CD8-positive, alpha-beta memory T cell (primary cell): ENCODE measurements at places on chromosomes 13 and 19. TPM values are rescaled to one million over a fixed set of nuclear protein-coding genes. Genes with fewer than 3 reads are reported as not detected.

DNA sequence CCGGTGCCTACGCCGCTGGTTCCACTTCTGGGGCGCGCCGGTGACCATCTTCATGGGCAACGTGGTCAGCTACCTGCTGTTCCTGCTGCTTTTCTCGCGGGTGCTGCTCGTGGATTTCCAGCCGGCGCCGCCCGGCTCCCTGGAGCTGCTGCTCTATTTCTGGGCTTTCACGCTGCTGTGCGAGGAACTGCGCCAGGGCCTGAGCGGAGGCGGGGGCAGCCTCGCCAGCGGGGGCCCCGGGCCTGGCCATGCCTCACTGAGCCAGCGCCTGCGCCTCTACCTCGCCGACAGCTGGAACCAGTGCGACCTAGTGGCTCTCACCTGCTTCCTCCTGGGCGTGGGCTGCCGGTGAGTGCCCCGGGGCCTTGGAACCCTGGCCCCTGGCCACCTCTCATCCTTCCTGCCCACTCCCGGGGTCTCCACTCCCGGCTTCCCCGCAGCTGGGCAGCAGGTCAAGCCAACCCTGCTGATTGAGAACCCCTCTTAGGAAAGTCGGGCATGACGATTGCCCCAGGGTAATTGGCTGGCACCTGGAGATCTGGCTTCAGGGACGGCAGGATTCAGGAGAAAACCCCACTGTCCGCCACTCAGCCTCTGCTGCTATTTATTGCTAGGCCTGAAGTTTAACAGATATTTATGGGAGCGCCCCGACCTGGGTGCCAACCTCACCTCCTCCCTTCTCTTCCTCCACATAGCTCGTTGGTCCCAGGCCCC lies 39.1 kb downstream of the TRPM4 start:
- H3K27ac ChIP-seq = no peak overlapping the region
- no peaks in the 10 kb centered on the region for H3K27me3 ChIP-seq
- no peak for DNase-seq
- no peak overlapping the region for H3K4me3 ChIP-seq
- H3K4me1 ChIP-seq = no peaks in the 10 kb centered on the region
- no peaks in the 10 kb centered on the region for H3K36me3 ChIP-seq

GRCh38 chr13:20360041-20360491 lies 127.9 kb upstream of the GJB6 start:
- DNase-seq = no peak
- no peaks in the 10 kb centered on the region for H3K27me3 ChIP-seq
- H3K27ac ChIP-seq = no peak overlapping the region
- no peaks in the 10 kb centered on the region for H3K36me3 ChIP-seq
- no peak overlapping the region for H3K4me3 ChIP-seq

GRCh38 chr19:3968556-3969434 lies 2.1 kb downstream of the DAPK3 start:
- peaks cover 18% of the 10 kb centered on the region for H3K4me1 ChIP-seq
- peak overlapping the region; percentile 84 for H3K27ac ChIP-seq
- H3K27me3 ChIP-seq = no peaks in the 10 kb centered on the region
- no peak for DNase-seq

GRCh38 chr13:104650431-104650830 lies 1584.2 kb upstream of the SLC10A2 start:
- H3K4me3 ChIP-seq = no peak overlapping the region
- DNase-seq = no peak
- no peaks in the 10 kb centered on the region for H3K27me3 ChIP-seq
- H3K4me1 ChIP-seq = no peaks in the 10 kb centered on the region

DNA sequence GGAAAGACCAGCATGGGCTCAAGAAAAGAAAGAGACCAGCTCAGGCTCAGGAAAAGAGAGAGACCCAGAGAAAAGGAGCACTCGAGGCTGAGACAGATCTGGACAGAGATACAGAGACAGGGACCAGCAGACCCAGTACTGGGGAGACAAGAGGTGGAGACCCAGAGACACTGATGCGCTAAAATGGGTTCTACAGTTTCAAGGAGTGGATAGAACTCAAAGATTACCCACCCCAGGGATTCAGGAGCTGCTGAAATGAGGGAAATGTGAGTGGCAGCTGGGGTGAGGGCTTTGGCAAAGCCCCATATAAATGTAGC lies 609 bp upstream of the ZSCAN18 start:
- DNase-seq = no peak
- H3K27ac ChIP-seq = peak overlapping the region; percentile 98
- peak overlapping the region; percentile 75 for H3K4me3 ChIP-seq
- H3K27me3 ChIP-seq = no peaks in the 10 kb centered on the region

DNA sequence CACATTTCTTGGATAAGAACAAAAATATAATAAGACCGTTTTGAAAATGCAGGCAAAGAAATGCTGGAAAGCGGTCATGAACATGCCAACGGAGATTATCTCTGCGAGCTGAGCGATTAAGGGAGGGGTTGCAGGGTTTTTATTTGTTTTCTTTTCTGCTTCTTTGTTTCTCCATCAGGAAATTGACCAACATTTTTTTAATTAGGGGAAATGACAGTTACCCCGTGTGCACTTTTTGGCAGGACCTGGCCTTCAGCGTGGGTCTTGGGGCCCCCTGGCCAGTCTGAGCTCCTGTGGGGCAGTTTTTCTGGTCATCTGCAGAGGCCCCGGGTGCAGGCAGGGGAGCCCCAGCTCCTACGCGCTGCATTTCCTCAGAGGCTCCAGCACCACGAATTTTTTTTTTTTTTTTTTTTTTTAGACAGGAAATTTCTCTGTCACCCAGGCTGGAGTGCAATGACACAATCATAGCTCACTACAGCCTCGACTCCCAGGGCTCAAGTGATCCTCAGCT lies 31.3 kb upstream of the HOMER3 start:
- H3K36me3 ChIP-seq = no peaks in the 10 kb centered on the region
- no peak for DNase-seq
- no peak overlapping the region for H3K4me3 ChIP-seq
- no peak overlapping the region for H3K27ac ChIP-seq

GRCh38 chr13:52348983-52349780 lies 56.8 kb downstream of the THSD1 start:
- DNase-seq = no peak
- H3K27me3 ChIP-seq = no peaks in the 10 kb centered on the region
- H3K27ac ChIP-seq = no peak overlapping the region
- H3K36me3 ChIP-seq = no peaks in the 10 kb centered on the region
- no peaks in the 10 kb centered on the region for H3K4me1 ChIP-seq
- H3K4me3 ChIP-seq = no peak overlapping the region

DNA sequence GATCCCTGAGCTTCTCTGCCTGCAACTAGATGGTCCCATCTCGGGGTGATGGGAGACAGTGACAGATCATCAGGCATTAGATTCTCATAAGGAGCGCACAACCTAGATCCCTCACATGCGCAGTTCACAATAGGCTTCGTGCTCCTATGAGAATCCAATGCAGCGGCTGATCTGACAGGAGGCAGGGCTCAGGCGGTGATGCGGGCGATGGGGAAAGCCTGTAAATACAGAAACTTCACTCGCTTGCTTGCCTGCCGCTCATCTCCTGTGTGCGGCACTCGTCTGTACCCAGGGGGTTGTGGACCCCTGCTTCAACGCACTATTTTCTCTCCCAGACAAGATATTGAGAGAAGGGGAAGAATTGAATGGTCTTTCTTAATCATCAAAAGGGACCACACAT lies 473.9 kb downstream of the ZNF536 start:
- no peaks in the 10 kb centered on the region for H3K4me1 ChIP-seq
- no peak for DNase-seq
- H3K4me3 ChIP-seq = no peak overlapping the region
- no peaks in the 10 kb centered on the region for H3K27me3 ChIP-seq
- no peaks in the 10 kb centered on the region for H3K36me3 ChIP-seq
- H3K27ac ChIP-seq = no peak overlapping the region

DNA sequence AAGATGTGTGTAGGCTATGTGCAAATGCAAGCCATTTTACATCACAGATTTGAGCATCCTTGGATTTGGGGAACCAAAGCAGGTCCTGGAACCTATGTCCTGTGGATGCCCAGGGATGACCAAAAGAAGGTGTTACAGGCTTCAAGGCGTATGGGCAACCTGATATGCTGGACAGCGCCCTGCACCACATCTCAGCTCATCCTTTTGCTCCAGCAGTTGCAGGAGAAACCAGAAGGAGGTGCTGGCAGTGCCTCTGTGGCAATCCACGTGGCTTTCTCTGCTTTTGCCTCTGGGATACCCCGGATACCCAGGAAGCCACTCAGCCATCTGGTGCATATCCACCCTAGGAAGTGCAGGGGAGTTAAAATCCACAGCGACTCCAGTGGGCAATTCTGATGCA lies 110.3 kb upstream of the VSTM2B start:
- no peak overlapping the region for H3K4me3 ChIP-seq
- no peaks in the 10 kb centered on the region for H3K27me3 ChIP-seq
- H3K4me1 ChIP-seq = no peaks in the 10 kb centered on the region

GRCh38 chr13:29799041-29799440 lies 51.4 kb downstream of the UBL3 start:
- no peaks in the 10 kb centered on the region for H3K36me3 ChIP-seq
- H3K4me1 ChIP-seq = no peaks in the 10 kb centered on the region
- no peak overlapping the region for H3K27ac ChIP-seq
- no peak overlapping the region for H3K4me3 ChIP-seq

GRCh38 chr19:15423130-15423529 lies 4.3 kb upstream of the AKAP8L start:
- H3K4me3 ChIP-seq = no peak overlapping the region
- peaks cover 8% of the 10 kb centered on the region for H3K4me1 ChIP-seq
- no peak for DNase-seq

DNA sequence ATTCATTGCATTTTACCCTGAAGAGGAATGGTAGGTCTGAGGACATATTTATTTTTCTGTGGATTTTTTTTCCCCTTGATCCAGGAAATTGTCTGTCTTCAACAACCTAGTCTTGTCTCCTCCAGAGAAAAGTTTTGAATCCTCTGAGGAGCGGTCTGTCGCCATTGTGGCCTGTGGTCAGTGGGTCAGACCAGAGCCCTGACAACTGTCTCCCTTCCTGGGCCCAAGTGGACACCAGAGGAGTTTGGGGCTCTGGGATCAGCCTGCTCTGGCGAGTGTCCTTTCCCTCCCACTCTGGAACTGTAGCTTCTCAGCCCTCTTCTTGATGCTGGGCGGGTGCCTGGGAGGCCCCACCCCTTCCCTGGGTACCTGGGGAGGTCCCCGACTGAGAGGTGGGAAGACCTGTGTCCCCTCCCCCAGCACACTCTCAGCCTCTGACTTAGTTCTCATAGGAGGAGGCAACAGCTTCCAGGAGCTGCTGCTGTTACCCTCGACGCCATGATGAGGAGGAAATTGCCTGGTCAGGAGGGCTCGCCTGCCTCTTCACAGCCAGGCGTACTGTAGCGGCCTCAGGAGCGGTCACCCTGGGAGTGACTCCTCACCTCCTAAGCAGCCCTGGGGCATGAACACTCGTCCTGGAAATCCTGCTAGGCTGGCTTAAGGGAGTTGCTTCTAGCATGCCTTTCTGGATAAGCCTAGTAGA lies 110.3 kb downstream of the GGACT start:
- no peaks in the 10 kb centered on the region for H3K36me3 ChIP-seq
- H3K4me3 ChIP-seq = no peak overlapping the region
- no peaks in the 10 kb centered on the region for H3K4me1 ChIP-seq
- H3K27ac ChIP-seq = no peak overlapping the region
- DNase-seq = no peak
- H3K27me3 ChIP-seq = no peaks in the 10 kb centered on the region

DNA sequence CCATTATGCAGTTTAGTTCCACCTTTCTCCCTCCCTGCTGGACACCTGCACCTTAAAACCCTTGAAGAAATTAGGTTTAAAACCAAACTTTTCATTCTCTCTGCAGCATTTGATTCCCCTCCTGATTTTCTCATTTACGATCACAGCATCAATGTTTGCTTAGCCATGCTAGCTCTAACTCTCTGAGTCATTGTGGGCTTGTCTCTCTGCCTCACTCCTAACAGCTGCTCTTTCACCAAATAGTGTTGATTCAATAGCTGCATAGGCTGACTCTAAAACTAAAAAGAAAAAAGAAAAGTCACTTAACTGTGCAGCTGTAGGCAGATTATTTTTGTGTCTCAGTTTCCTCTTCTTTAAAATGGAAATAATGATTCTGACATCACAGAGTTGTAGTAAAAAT lies 1124.9 kb downstream of the DIAPH3 start:
- H3K4me1 ChIP-seq = no peaks in the 10 kb centered on the region
- H3K27me3 ChIP-seq = no peaks in the 10 kb centered on the region
- no peak overlapping the region for H3K27ac ChIP-seq

- H3K27ac ChIP-seq = no peak overlapping the region
- no peaks in the 10 kb centered on the region for H3K27me3 ChIP-seq
- H3K4me3 ChIP-seq = no peak overlapping the region
- H3K36me3 ChIP-seq = no peaks in the 10 kb centered on the region
- no peak for DNase-seq
- H3K4me1 ChIP-seq = no peaks in the 10 kb centered on the region
Observed at GRCh38 chr19:33713194-33713593, 83.5 kb upstream of the KCTD15 start.

GRCh38 chr13:27821566-27821965 lies 29.3 kb downstream of the GSX1 start:
- H3K27me3 ChIP-seq = peaks cover 2% of the 10 kb centered on the region
- no peak for DNase-seq

GRCh38 chr13:114043421-114044053 lies 69.7 kb upstream of the C13orf46 start:
- H3K4me1 ChIP-seq = peaks cover 30% of the 10 kb centered on the region
- DNase-seq = no peak
- peaks cover 26% of the 10 kb centered on the region for H3K36me3 ChIP-seq
- no peak overlapping the region for H3K27ac ChIP-seq
- no peaks in the 10 kb centered on the region for H3K27me3 ChIP-seq

The TMPRSS9 gene
- not detected for total RNA-seq

The KCNC3 gene
- total RNA-seq = 0.68 TPM

The VSTM2B gene
- not detected for total RNA-seq

The C5AR1 gene
- 1.8 TPM for total RNA-seq

The IL11 gene
- 0.37 TPM for total RNA-seq

The MIR17HG gene
- total RNA-seq = 21.0 TPM

The TNFSF9 gene
- 11.3 TPM for total RNA-seq

The CATSPERD gene
- total RNA-seq = not detected

The FGF9 gene
- 1.7 TPM for total RNA-seq

The ZFP14 gene
- total RNA-seq = 2.1 TPM

The DPY19L3 gene
- 25.0 TPM for total RNA-seq

The ASF1B gene
- total RNA-seq = 76.2 TPM

The SIAH3 gene
- total RNA-seq = 0.11 TPM

The TTYH1 gene
- 0.66 TPM for total RNA-seq

The WDR88 gene
- not detected for total RNA-seq

The PSG6 gene
- not detected for total RNA-seq

The SDHAF1 gene
- 21.9 TPM for total RNA-seq

The KMT5C gene
- 15.0 TPM for total RNA-seq

The S1PR4 gene
- total RNA-seq = 68.9 TPM

The USP12 gene
- total RNA-seq = 72.1 TPM

The ZNF723 gene
- total RNA-seq = not detected

The P2RY11 gene
- total RNA-seq = 53.7 TPM

The PLVAP gene
- not detected for total RNA-seq
